Testis (tissue), 5 donors: ENCODE measurements at places on chromosomes 5 and 9. TPM values are rescaled to one million over a fixed set of nuclear protein-coding genes. Genes with fewer than 3 reads are reported as not detected.

GRCh38 chr9:126722922-126723806 is 81.7 kb upstream of the ZBTB43 start:
- DNase-seq = peak; percentile 50
- H3K36me3 ChIP-seq = no peaks in the 10 kb centered on the region
- peaks cover 3% of the 10 kb centered on the region for H3K4me1 ChIP-seq
- H3K27ac ChIP-seq = peak overlapping the region; percentile 70

DNA sequence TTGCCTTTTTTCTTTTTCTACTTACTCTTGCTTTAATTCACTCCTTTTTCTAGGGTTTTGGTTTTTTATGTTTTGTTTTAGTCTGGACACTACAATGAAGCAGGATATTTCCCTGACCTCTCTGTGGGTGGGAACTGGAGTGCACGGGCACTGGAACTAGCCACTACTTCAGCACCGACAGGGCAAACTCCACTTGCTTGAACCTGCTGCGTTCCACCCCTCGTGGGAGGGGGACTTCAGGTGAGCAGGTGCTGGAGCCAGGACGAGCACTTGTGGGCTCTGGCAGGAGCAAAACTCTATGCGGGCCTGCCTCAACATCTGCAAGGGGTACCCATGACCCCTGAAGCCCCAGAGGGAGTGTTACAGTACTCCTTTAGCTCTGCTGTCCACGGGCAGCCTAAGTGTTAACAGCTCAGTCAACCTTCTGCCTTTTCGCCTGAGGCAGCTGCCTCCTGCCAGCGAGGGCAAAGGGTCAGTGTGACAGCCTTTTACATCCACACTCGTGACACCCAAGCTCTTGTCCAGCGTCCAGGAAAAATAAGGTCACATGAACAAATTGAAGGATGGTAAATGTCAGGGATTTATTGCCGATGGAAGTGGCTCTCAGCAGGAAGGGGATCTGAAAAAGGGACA is 144.1 kb upstream of the NFIL3 start:
- H3K36me3 ChIP-seq = no peaks in the 10 kb centered on the region
- H3K27me3 ChIP-seq = no peaks in the 10 kb centered on the region
- no peak overlapping the region for H3K27ac ChIP-seq

DNA sequence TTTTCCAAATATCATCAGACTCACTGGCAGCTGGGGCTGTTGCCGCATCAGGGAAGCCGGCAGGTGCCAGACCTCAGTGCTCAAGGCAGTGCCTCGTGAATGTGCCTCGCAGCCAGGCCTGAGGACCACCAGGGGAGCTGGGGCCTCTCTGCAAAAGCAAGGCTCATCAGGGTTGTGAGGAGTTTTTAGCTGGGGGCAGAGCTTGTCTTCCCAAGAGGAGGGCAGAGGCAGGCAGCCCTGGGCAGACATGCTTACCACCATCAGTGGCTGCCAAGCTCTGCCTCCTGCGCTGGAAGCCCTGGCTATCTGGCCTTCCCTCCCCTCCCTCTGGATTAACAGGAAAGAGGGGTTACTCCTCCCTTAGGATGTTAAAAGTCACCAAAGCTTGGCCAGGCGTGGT is 8.8 kb upstream of the TBC1D9B start:
- no peaks in the 10 kb centered on the region for H3K36me3 ChIP-seq
- no peak overlapping the region for H3K27ac ChIP-seq
- H3K4me1 ChIP-seq = no peaks in the 10 kb centered on the region
- no peaks in the 10 kb centered on the region for H3K27me3 ChIP-seq

DNA sequence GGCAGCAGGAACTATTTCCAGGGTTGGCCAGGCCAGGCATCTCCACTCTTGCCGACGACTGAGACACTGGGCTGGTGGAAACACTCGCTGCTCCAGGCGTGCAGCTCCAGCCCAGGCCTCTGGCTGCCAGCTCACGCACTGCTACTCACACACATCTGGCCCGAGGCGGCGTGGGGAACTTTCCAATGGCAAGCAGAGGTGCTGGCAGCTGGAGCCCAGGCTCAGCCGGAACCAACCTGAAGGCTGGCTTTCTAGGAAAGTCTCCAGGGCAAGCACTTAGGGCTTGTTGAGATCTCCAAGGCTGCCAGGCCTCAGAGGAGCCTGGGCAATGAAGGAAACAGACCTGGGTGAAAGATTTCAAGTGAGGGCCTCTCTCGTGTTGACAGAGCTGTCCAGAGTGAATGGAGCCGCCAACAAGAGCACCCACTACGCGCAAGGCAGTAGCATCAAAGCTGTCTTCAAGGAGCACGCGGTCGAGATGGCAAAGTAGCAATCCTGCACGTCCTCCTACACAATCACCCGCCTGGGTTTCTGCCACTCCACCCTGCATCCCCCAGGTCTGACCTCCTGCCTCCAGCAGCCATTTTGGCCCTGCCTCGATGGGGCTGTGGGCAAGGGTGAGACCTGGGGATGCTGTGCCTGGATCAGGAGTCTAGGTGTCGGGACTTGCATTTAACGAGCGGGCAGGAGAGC is 14.4 kb downstream of the SH3PXD2B start:
- no peak overlapping the region for H3K4me3 ChIP-seq
- peaks cover 34% of the 10 kb centered on the region for H3K4me1 ChIP-seq
- no peak overlapping the region for H3K27ac ChIP-seq
- no peak for DNase-seq
- H3K36me3 ChIP-seq = no peaks in the 10 kb centered on the region

The C9orf50 gene
- 9.4 TPM for total RNA-seq

The EGFLAM gene
- total RNA-seq = 12.0 TPM

The ACOT12 gene
- total RNA-seq = 0.31 TPM

GRCh38 chr5:71834601-71835000 is 115.5 kb downstream of the CARTPT start:
- no peak overlapping the region for H3K27ac ChIP-seq
- H3K27me3 ChIP-seq = no peaks in the 10 kb centered on the region
- no peaks in the 10 kb centered on the region for H3K36me3 ChIP-seq
- DNase-seq = no peak

The DBH gene
- not detected for total RNA-seq

The PCDHGB1 gene
- 16.4 TPM for total RNA-seq

The ARL14EPL gene
- total RNA-seq = not detected

DNA sequence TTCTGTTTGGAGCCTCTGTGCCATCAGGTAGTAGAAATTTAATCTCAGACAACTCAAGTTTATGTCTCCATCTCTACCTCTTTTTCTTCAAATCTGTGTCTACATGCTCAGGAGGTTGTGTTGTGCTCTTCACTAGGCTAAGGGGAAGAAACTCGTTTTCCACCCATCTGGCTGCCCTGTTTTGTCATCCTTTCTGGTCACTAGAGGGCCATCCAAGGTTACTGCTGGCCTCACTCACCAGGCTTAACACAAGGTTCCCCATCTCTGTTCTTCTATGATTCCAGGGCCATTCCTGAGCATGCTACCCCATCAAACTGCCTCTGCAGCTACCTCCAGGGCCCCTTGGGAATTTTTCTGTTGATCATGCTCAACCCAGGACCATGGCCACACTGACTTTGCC is 213.3 kb upstream of the FBXL7 start:
- DNase-seq = peak; percentile 24
- H3K36me3 ChIP-seq = no peaks in the 10 kb centered on the region
- H3K27me3 ChIP-seq = no peaks in the 10 kb centered on the region
- no peak overlapping the region for H3K4me3 ChIP-seq
- H3K27ac ChIP-seq = no peak overlapping the region

DNA sequence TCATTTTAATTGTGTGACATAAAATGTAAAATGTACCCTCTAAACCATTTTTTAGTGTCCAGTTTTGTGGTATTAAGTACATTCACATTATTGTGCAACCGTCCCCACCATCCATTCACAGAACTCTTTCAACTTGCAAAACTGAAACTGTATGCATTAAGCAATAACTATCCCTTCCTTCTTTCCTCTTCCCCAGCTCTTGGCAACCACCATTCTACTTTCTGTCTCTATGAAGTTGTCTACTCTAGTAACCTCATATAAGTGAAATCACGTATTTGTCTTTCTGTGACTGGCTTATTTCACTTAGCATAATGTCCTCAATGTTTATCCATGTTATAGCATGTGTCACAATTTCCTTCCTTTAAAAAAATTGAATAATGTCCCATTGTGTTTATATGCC is 142.4 kb downstream of the C9orf152 start:
- H3K4me3 ChIP-seq = no peak overlapping the region
- no peak overlapping the region for H3K27ac ChIP-seq
- H3K36me3 ChIP-seq = no peaks in the 10 kb centered on the region
- no peak for DNase-seq

The SLC1A3 gene
- total RNA-seq = 10.8 TPM

DNA sequence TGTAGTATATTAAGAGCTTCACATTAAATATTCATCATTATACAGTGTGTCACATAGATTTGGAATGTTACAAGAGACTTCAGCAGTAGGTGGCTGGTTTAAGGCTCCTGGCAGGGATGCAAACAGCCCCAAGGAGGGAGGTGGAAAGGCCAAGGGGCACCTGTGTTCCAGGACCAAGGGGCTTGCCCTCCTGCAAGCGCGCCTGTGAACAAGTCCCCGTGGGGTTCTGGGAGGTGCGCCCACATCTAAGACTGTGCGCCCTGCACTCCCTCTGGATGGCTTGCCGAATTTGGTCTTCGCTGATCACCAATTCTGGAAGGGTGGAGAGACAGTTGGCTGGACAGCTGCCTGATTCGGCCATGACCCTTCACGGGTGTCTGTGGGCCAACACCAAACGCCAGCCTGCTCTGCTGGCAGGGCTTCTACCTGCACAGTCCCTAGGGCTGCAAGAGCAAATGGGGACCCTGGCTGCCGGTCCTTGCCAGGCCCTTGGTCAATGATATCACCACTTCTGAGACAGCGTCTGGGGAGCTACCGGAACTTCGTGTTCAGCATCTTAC is 12.1 kb upstream of the SLC25A51 start:
- H3K4me1 ChIP-seq = peaks cover 5% of the 10 kb centered on the region
- no peak overlapping the region for H3K4me3 ChIP-seq
- no peaks in the 10 kb centered on the region for H3K27me3 ChIP-seq
- H3K27ac ChIP-seq = no peak overlapping the region
- DNase-seq = no peak

DNA sequence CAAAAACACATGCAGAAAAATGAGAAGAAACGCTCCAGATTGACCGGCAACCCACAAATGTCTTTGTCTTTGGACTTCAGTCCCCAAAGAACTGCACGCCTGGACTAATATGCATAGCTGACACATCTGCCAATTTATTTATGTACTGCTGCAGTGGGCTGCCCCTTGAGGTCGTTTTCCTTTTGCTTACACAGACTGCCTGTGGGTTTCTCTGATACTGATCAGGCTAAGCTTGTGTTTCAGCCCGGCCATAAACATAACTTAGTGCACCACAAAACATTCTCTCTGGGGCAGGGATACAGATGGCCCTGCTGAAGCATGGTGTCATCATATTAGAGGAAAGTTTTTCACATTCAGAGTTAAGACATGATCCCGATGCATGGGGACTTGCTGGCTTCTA is 75.4 kb downstream of the NUDT12 start:
- no peak overlapping the region for H3K27ac ChIP-seq
- no peak overlapping the region for H3K4me3 ChIP-seq
- DNase-seq = no peak
- no peaks in the 10 kb centered on the region for H3K4me1 ChIP-seq

- no peak overlapping the region for H3K4me3 ChIP-seq
- no peaks in the 10 kb centered on the region for H3K36me3 ChIP-seq
- DNase-seq = no peak
- no peaks in the 10 kb centered on the region for H3K4me1 ChIP-seq
- no peak overlapping the region for H3K27ac ChIP-seq
These were observed 384.6 kb upstream of the CD180 start for GRCh38 chr5:67581203-67581602.

The NEUROG1 gene
- total RNA-seq = not detected

The PCDHB8 gene
- total RNA-seq = 4.3 TPM

- no peak for DNase-seq
- no peaks in the 10 kb centered on the region for H3K36me3 ChIP-seq
- H3K27ac ChIP-seq = no peak overlapping the region
- H3K4me3 ChIP-seq = no peak overlapping the region
- no peaks in the 10 kb centered on the region for H3K27me3 ChIP-seq
- no peaks in the 10 kb centered on the region for H3K4me1 ChIP-seq
These were observed 119.5 kb upstream of the MTAP start for GRCh38 chr9:21682981-21683380.
